ENCODE measurements at places on chromosomes 12 and 14. TPM values are rescaled to one million over a fixed set of nuclear protein-coding genes. Genes with fewer than 3 reads are reported as not detected.
A peak's percentile ranks its signal among the peaks of the same experiment; 100 is the strongest.

DNA sequence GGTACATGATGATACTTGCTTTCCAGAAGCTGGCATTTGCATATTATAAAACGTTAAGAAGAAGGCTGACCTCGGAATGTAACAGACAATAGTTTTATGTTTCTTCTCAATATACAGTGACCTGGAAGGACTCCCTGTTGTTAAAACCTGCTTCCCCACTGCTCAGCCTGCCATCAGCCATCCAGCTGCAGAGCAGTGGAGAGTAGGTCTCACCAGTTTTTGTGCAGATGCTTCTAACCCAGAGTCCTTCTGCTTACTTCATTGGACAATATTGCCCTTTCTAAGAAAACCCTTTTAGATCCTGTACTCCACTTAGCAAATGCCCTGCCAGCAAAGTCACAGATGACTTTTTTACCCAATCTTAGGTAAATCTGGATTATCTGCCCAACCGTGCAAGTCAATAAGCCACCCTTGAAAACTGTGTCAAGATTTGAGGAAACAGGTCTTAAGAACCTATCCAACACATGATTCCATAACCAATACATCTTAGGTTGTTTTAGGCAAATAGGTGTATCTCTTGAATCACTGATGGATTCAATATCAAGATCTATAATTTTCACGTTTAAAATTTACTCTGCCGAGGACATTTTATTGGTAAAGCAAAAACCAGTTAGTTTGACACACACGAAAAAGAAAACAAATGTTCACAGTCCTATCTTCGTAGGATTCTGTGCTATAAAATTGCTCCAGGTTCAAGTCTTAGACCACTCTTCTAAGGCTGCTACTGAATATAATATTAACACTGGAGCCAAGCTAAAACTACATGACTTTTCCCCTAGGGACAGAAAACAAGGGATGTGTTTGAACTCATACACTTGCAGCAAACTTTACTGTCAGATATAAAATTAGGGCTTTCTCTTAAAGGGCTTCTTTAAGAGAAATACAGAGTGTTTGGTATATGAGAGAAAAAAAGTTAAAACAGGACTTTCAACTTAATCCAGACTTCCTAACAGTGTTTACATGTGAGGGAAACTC is 5.7 kb downstream of the PHLDA1 start:
- H3K4me1 ChIP-seq, result peaks cover 35% of the 10 kb centered on the region
- H3K27me3 ChIP-seq, result no peaks in the 10 kb centered on the region
- DNase-seq, result peak; percentile 35
- peaks cover 83% of the 10 kb centered on the region for H3K36me3 ChIP-seq
- H3K4me3 ChIP-seq, result peak overlapping the region; percentile 67

GRCh38 chr14:91350813-91351511 is 66.7 kb downstream of the CCDC88C start:
- peak overlapping the region; percentile 84 for H3K4me3 ChIP-seq
- peak overlapping the region; percentile 88 for H3K27ac ChIP-seq
- H3K27me3 ChIP-seq, result no peaks in the 10 kb centered on the region
- no peak for DNase-seq
- H3K4me1 ChIP-seq, result peaks cover 58% of the 10 kb centered on the region
- H3K36me3 ChIP-seq, result peaks cover 19% of the 10 kb centered on the region

DNA sequence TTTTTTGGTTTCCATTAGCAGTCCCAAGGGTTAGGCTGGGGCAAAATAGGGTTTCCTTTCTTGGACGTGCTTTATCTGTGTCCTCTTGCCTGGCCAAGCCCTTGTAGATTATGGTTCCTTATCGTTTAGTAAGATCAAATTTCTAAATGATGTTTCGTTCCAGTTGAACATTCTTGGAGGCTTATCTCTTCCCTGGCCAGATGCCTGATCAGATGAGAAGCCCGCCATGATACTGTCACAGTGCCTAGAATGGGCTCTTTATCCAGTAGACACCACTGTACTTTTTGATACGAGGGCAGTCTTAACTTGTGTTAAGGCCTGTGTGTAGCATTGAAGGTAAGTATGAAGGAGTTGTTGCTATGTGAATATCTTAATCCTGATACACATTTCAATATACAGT is 76.1 kb upstream of the TMEM263 start:
- no peak overlapping the region for H3K27ac ChIP-seq
- H3K4me3 ChIP-seq, result no peak overlapping the region
- H3K36me3 ChIP-seq, result peaks cover 10% of the 10 kb centered on the region
- DNase-seq, result no peak
- no peaks in the 10 kb centered on the region for H3K27me3 ChIP-seq

GRCh38 chr14:105420101-105420973 is 710 bp downstream of the MTA1 start:
- H3K27ac ChIP-seq, result peak overlapping the region; percentile 85
- peaks cover 27% of the 10 kb centered on the region for H3K4me1 ChIP-seq
- H3K4me3 ChIP-seq, result peak overlapping the region; percentile 93

DNA sequence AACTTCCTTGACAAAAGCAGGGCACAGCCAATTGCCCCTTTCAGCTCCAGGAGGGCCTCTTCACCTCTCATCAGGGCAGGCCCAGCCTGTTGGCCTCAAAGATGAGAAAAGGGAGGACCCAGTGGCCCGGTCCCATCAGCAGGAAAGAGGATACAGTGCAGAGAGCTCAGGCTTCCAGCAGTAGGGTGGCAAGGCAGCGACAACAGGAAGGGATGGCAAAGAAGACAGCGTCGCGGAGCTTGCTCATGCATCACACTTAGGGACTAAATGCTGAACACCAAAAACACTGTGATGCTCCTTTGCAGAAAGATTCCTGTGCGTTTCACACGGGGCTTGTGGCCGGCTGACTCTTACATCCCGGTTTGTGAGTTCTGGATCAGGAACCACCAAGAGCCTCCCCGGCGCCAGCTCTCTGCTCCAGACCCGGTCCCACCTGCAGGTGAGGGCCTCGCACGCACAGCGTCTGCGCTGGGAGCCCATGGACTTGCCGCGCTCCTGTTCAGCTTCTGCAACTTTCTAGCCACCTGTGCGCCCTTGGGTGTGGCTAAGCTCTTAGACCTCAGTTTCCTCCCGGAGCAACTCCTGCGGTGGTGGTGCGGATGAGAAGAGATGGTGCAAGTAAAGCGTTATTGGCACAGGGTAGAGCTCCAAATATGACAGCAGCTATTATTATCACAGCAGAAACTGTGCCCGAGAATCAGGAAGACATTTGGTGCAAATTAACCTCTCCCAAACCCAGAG is 15.3 kb upstream of the BCL7A start:
- no peak for DNase-seq
- no peaks in the 10 kb centered on the region for H3K4me1 ChIP-seq
- H3K36me3 ChIP-seq, result no peaks in the 10 kb centered on the region
- no peaks in the 10 kb centered on the region for H3K27me3 ChIP-seq
- no peak overlapping the region for H3K27ac ChIP-seq

Gene SYNE3
- 1.1 TPM for total RNA-seq

All from Calu3 (cell line).